ENCODE measurements at places on chromosomes 2 and 18. TPM values are rescaled to one million over a fixed set of nuclear protein-coding genes. Genes with fewer than 3 reads are reported as not detected.

Gene LRRC30
- not detected for polyA plus RNA-seq

Gene FBLN7
- polyA plus RNA-seq, result 4.4 TPM

GRCh38 chr18:3248658-3249359 lies 1.2 kb downstream of the MYL12A start:
- no peak for DNase-seq

- no peak for DNase-seq
Observed at GRCh38 chr18:8252371-8252770, 356.9 kb upstream of the RAB12 start.

- DNase-seq, result peak; percentile 84
Observed at GRCh38 chr2:7333960-7334493, 416.8 kb downstream of the RNF144A start.

Measured in SK-N-SH (cell line).